Sigmoid colon (tissue), 7 donors: ENCODE measurements at places on chromosomes 2 and 18.
A peak's percentile ranks its signal among the peaks of the same experiment; 100 is the strongest.

- H3K36me3 ChIP-seq = no peaks in the 10 kb centered on the region
- peak overlapping the region; percentile 36 for H3K27ac ChIP-seq
- no peak for DNase-seq
- H3K27me3 ChIP-seq = no peaks in the 10 kb centered on the region
- peaks cover 15% of the 10 kb centered on the region for H3K4me1 ChIP-seq
- H3K4me3 ChIP-seq = no peak overlapping the region
These were observed 84.1 kb upstream of the NCKAP5 start for GRCh38 chr2:133652398-133652797.

DNA sequence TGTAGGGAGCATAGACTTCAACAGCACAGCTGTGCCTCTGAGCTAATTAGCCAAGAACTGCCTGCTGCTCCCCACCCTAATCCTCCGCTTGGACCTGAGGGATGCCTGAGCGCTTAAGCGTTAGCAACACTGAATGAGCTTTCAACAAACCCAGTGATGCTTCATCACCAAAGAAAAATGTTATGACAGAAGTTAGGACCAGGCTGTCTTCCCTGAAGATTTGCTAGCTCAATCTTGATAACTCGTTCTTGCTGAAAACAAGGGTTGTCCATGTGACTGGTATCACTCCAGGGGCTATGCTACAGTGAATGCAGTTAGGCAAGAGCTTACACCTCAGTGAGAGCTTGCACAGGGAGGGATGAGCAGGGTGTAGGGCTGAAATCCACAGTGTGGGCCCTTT, 190.7 kb upstream of the SIX2 start:
- H3K4me1 ChIP-seq = no peaks in the 10 kb centered on the region
- no peaks in the 10 kb centered on the region for H3K36me3 ChIP-seq
- H3K4me3 ChIP-seq = no peak overlapping the region
- no peaks in the 10 kb centered on the region for H3K27me3 ChIP-seq
- no peak for DNase-seq

DNA sequence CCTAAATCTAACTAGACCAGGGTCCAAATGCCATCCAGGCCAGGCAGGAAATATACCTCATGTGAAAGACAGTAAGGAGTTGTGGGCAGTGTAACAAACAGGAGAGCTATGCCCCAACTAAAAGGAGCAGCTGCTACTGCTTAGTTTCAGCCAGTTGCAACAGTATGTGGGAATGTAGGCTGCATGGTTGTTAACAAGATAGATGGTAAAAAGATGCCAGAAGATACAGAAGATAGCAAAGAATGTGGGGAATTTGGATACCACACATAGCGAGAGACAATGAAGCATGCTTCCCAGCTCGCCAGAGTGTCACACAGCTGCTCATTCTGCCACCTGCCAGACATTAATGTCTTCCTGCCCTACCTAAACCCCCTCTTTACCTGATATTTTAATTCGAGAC, 39.4 kb upstream of the CYBRD1 start:
- H3K36me3 ChIP-seq = no peaks in the 10 kb centered on the region
- H3K4me1 ChIP-seq = peaks cover 5% of the 10 kb centered on the region

- no peak overlapping the region for H3K4me3 ChIP-seq
- no peak overlapping the region for H3K27ac ChIP-seq
- no peaks in the 10 kb centered on the region for H3K27me3 ChIP-seq
These were observed 12.5 kb upstream of the LBH start for GRCh38 chr2:30218814-30219213.

DNA sequence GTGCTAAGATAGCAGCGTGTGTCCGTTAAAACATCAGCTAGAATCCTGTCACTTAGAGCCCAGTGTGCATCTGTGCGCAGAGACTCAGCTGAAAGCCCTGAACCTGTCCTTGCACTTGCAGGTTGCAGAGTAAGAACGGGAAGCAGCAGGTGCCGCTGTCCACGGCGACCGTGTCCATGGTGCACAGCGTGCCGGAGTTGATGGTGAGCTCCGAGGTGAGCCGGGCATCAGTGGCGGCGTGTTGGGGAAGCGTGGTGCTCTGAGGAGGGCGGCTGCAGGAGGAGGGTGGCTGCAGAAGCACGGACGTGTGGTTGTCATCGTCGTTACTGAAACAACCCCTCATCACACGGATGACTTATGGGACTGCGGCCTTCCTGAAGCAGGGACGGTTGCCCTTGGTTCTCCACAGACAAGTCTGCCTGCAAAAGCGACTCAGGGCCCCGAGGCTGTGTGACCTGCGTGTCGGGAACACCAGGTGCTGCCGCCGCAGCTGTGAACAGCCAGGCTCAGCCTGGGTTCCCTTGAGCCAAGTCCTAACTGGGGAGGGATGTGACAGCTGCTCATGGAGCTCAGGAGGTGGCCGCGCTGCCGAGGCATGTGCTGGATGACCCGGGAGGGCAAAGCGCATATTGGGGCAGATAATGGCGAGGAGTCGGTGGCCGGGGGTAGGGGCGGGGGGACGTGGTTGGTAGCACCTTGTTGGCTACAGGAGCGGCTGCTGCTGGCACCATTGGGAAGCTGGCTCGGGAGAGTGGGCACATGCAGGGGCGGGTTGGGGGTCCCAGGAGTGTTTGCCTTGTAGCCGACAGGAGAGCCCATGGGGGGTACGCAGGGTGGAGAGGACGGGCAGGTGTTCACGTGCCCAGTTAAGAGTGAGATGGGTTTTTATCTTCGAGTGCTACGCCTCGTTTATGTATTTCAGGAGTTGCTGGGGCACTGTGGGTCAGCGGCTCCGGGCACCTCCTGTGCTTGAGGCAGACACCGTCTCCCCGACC, 16.6 kb downstream of the CTDP1 start:
- no peak overlapping the region for H3K27ac ChIP-seq
- H3K4me3 ChIP-seq = no peak overlapping the region
- no peaks in the 10 kb centered on the region for H3K4me1 ChIP-seq
- peaks cover 12% of the 10 kb centered on the region for H3K36me3 ChIP-seq
- H3K27me3 ChIP-seq = no peaks in the 10 kb centered on the region
- DNase-seq = peak; percentile 56

- H3K4me1 ChIP-seq = no peaks in the 10 kb centered on the region
- H3K27ac ChIP-seq = no peak overlapping the region
- no peaks in the 10 kb centered on the region for H3K36me3 ChIP-seq
- DNase-seq = no peak
These were observed 69.3 kb upstream of the FZD5 start for GRCh38 chr2:207839028-207839427.

- no peaks in the 10 kb centered on the region for H3K4me1 ChIP-seq
- H3K27ac ChIP-seq = no peak overlapping the region
- H3K27me3 ChIP-seq = no peaks in the 10 kb centered on the region
- no peaks in the 10 kb centered on the region for H3K36me3 ChIP-seq
- no peak overlapping the region for H3K4me3 ChIP-seq
These were observed 695.1 kb upstream of the ACVR2A start for GRCh38 chr2:147149575-147150240.

- no peaks in the 10 kb centered on the region for H3K27me3 ChIP-seq
- no peak overlapping the region for H3K4me3 ChIP-seq
- H3K4me1 ChIP-seq = no peaks in the 10 kb centered on the region
These were observed 86.9 kb upstream of the DTNB start for GRCh38 chr2:25760297-25760696.

DNA sequence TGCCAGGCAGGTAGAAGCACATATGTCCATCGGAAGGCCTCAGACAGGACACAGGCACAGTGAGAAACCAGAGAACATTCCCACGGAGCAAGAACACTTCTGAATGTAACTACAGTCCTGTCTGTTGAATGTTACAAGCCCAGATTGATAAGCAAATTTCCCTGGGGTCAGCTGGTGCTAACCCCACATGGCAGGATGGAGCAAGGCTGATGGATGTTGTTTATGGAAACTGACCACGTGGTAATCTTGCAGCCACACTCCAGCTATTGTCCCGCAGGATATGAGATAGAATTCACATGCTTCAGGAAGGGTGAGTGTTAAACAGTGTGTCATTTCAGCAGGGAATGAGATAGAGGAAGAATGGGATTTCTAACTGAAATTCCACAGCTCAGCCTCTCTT, 138.8 kb upstream of the COPS8 start:
- H3K27ac ChIP-seq = no peak overlapping the region
- H3K4me3 ChIP-seq = no peak overlapping the region
- H3K27me3 ChIP-seq = no peaks in the 10 kb centered on the region
- H3K36me3 ChIP-seq = no peaks in the 10 kb centered on the region
- peak; percentile 46 for DNase-seq
- no peaks in the 10 kb centered on the region for H3K4me1 ChIP-seq

DNA sequence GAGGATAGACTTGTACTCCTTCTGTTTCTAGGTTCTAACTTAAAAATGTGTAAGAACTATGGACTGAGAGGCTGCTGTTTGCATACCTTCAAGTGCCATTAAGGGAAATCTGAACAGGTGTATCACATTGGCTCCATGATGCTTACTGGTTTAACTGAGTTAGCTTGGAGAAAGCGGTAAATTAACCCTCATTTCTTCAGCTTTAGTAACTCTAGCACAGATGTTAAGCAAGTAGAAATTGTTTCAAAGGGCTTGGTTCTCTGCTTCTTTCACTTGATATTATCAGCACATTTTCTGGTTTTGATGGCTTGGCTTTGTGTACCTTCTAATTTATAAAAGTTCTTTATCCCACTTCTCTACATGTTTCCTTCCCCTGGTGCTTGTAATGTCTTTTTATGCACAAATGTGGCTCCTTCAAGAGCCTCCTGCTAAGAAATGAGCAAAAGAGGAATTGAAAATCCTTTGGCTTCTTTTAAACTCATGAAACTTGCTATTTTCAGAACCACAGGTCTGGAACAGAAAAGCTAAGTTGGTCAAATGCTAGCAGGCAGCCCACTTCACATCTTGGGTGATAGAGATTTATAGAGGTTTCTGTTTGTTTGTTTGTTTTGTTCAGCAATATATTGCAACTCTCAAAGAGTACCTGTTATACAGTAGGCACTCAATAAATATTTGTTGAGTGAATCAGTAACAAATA, 249.9 kb upstream of the THUMPD2 start:
- H3K27ac ChIP-seq = no peak overlapping the region
- H3K27me3 ChIP-seq = no peaks in the 10 kb centered on the region
- DNase-seq = no peak
- H3K4me1 ChIP-seq = no peaks in the 10 kb centered on the region
- no peaks in the 10 kb centered on the region for H3K36me3 ChIP-seq
- no peak overlapping the region for H3K4me3 ChIP-seq

DNA sequence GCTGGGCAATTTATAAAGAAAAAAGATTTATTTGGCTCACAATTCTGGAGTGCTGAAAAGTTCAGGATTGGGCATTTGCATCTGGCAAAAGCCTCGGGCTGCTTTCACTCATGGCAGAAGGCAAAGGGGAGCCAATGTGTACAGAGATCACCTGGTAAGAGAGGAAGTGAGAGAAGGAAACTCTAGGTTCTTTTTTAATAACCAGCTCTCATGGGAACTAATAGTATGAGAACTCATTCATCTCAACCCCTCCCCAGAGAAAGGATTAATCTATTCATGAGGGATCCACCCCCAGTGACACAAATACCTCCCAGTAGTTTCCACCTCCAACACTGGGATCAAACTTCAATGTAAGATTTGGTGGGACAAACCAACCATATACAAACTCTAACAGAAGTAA, 129.0 kb downstream of the EVA1A start:
- no peak for DNase-seq
- H3K4me3 ChIP-seq = no peak overlapping the region
- no peaks in the 10 kb centered on the region for H3K4me1 ChIP-seq
- H3K27me3 ChIP-seq = no peaks in the 10 kb centered on the region
- no peaks in the 10 kb centered on the region for H3K36me3 ChIP-seq

DNA sequence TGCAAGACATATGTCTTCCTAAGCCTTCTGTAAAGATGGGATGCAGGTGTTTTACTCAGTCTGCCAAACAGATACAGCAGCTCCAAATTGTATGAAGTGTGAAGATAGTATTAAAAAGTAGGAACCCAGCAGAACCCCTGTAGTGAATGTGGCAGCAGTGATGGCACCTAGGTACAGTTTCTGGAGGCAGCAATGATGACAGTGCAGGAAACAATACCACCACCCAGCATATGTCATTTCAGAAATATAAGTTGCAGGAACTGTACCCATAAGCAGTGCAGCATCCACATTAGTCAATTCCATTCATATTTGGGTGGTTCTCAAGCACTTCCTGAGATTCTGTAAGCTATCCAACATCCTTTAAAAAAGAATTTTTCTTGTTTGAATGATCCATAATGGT, 46.7 kb upstream of the ATP5MC3 start:
- H3K36me3 ChIP-seq = no peaks in the 10 kb centered on the region
- no peak for DNase-seq
- H3K4me1 ChIP-seq = no peaks in the 10 kb centered on the region
- H3K27me3 ChIP-seq = no peaks in the 10 kb centered on the region

DNA sequence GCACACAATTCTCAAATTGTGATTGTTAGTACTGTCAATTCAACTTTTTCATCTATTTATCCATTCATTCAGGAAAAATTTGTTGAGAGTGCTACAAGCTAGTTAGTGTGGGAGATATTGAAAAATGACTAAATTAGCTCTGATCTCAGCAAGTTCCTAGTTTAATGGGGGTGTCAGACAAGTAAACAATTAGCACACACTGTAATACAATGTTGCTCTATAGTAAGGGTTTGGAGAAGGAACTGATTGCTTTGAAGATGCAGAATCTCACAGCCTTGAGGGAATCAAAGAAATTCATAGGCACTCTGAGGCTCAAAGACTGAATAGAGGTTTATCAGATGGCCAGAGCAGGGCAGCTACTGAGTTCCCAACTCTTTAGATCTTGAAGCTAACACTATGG, 6.8 kb upstream of the CCNYL1 start:
- no peaks in the 10 kb centered on the region for H3K36me3 ChIP-seq
- no peaks in the 10 kb centered on the region for H3K4me1 ChIP-seq
- no peak overlapping the region for H3K4me3 ChIP-seq
- no peak for DNase-seq

- no peak overlapping the region for H3K4me3 ChIP-seq
- no peaks in the 10 kb centered on the region for H3K27me3 ChIP-seq
- peaks cover 29% of the 10 kb centered on the region for H3K4me1 ChIP-seq
- no peak for DNase-seq
These were observed 12.7 kb downstream of the CATIP start for GRCh38 chr2:218369330-218369729.

DNA sequence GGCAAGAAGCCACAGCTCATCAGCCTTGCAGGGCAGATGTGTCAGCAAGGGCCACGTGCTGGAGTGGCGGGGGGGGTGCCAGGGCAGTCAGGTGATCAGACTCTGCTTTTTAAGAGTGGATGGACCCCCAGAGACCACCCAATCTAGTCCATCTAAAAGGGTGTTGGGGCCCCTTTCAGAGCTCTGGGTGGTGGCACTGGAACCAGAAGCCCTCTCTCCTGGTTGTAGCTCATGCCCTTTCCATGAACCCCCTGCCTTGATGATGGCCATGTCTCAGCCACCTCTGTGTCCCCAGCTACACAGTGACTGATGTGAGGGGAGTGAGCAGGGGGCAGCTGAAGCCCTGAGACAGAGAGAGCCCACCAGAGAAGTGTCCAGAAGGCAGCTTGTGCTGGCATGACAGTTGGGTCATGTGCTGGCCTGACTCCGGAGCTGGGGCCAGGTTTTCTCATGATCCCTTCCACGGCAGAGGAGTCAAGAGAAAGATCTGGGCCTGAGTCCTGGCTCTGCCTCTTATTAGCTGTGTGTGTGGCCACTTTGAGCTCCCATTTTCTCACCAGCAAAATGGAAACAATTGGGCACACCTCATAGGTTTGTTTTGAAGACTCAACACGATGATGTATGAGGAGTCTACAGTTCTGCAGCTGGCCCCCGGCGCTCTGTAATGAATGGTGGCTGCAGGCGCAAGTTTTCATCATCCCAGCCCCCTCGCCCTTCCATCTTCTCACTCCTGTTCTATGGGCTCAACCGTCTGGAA, 195.7 kb downstream of the ZFP36L2 start:
- H3K36me3 ChIP-seq = no peaks in the 10 kb centered on the region
- H3K4me1 ChIP-seq = peaks cover 17% of the 10 kb centered on the region
- H3K27ac ChIP-seq = no peak overlapping the region
- H3K27me3 ChIP-seq = no peaks in the 10 kb centered on the region
- no peak overlapping the region for H3K4me3 ChIP-seq

GRCh38 chr2:68320118-68320641, 431 bp upstream of the CNRIP1 start:
- no peaks in the 10 kb centered on the region for H3K36me3 ChIP-seq
- peak overlapping the region; percentile 87 for H3K27ac ChIP-seq
- peak; percentile 73 for DNase-seq
- H3K4me3 ChIP-seq = peak overlapping the region; percentile 77
- no peaks in the 10 kb centered on the region for H3K27me3 ChIP-seq
